ENCODE measurements at places on chromosomes 16 and 17. TPM values are rescaled to one million over a fixed set of nuclear protein-coding genes. Genes with fewer than 3 reads are reported as not detected.

- no peaks in the 10 kb centered on the region for H3K27me3 ChIP-seq
These were observed 23.0 kb downstream of the SUPT6H start for GRCh38 chr17:28684963-28685362.

GRCh38 chr17:4004517-4005295 lies 40.5 kb upstream of the ATP2A3 start:
- DNase-seq = peak; percentile 25
- no peaks in the 10 kb centered on the region for H3K27me3 ChIP-seq
- H3K36me3 ChIP-seq = peaks cover 44% of the 10 kb centered on the region
- no peak overlapping the region for H3K4me3 ChIP-seq

GRCh38 chr16:2082171-2082982 lies 34.6 kb downstream of the TSC2 start:
- no peak overlapping the region for H3K27ac ChIP-seq
- H3K36me3 ChIP-seq = peaks cover 91% of the 10 kb centered on the region
- H3K4me1 ChIP-seq = no peaks in the 10 kb centered on the region
- H3K4me3 ChIP-seq = no peak overlapping the region
- no peak for DNase-seq
- no peaks in the 10 kb centered on the region for H3K27me3 ChIP-seq

- H3K27ac ChIP-seq = no peak overlapping the region
- no peak overlapping the region for H3K4me3 ChIP-seq
- H3K27me3 ChIP-seq = no peaks in the 10 kb centered on the region
- H3K36me3 ChIP-seq = peaks cover 11% of the 10 kb centered on the region
These were observed 36.1 kb upstream of the CAPN15 start for GRCh38 chr16:491220-491919.

DNA sequence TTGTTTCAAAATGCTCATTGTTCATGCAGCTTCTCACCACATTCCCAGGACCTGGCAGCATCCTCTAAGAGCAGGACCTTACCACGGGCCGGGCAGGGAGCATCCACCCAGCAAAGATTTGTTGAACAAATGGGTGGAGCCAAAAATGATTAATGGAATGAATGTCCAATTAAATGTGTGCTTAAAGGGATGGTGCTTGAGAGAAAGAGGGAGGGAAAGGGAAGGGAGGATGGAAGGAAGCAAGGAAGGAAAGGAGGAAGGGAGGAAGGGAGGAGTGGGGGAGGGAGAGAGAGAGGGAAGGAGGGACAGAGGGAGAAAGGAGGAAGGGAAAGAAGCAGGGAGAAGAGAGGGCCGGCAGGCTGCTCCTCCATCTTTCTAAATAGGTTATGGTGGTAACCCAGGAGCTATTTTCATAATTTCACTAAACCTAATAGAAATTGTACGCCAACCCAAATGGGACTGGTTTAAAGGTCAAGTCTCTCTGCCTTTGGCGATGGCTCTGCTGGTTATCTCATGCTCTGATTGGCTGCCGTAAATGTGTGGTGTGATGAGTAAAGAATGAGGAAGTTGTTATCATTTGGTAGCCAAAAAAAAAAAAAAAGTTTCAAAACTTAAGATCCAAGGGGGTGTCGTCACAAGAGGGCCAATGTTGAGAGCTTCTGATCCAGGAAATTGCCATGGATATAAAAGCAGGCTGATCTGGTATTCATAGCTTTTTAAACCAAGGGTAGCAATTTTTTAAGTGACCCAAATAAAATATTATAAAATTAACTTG lies 126.7 kb upstream of the FOXF1 start:
- H3K4me3 ChIP-seq = no peak overlapping the region
- H3K4me1 ChIP-seq = peaks cover 65% of the 10 kb centered on the region
- DNase-seq = peak; percentile 68
- peak overlapping the region; percentile 75 for H3K27ac ChIP-seq
- no peaks in the 10 kb centered on the region for H3K36me3 ChIP-seq

DNA sequence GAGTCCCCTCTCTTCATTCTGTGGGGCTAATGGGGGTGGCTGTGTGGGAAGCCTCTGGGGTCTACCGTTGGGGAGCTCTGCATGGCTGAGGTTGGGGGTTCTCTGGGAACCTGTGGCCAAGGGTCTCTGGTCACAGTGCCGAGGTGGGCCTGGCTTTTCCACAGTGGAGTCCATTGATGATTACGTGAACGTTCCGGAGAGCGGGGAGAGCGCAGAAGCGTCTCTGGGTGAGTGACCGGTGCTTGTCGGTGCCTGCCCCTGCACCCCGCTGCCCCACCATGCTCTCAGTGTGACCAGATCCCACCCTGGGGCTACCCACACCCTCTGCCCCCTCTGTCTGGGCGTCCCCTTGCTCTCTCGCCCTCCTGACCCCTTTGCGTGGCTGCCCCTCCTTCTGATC lies 4.5 kb downstream of the LAT start:
- no peak for DNase-seq
- H3K27ac ChIP-seq = no peak overlapping the region
- no peak overlapping the region for H3K4me3 ChIP-seq
- no peaks in the 10 kb centered on the region for H3K4me1 ChIP-seq

The PRDM7 gene
- not detected for total RNA-seq

GRCh38 chr16:86831366-86831765 lies 253.0 kb downstream of the FOXL1 start:
- H3K36me3 ChIP-seq = no peaks in the 10 kb centered on the region
- peaks cover 37% of the 10 kb centered on the region for H3K4me1 ChIP-seq
- H3K27me3 ChIP-seq = no peaks in the 10 kb centered on the region

DNA sequence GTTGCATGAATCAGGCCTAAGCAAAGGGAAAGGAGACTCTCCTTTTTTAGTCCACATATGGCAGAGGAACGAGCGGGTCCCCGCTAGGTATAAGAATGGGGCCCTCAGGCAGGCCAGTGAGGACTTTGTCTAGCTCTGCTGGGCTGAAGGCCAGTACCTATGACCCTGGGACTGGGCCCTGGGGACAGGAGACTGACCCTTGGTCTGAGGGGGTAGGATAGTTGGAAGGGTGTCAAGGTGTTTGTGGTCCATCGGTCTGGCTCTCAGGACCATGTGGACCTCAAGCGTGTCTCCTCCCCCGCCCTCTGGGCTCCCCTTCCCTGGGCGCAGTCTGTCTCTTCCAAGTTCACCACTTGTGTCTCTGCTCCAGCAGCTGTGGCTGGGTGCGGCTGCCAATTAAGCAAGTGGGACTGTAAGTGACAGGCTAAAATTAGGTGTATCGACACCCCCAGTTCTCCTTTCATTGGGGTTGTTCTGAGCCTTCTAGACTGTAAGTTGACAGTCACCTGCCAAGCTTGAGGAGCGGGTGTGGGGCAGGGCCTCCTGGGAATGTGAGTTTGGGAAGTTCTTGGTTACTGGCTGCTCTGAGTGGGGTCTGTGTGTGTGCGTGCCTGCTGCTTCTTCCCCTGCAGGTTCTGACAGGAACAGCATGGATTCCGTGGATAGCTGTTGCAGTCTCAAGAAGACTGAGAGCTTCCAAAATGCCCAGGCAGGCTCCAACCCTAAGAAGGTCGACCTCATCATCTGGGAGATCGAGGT lies 24.5 kb downstream of the AKAP1 start:
- no peak overlapping the region for H3K4me3 ChIP-seq
- DNase-seq = no peak
- H3K4me1 ChIP-seq = peaks cover 25% of the 10 kb centered on the region

The BLMH gene
- total RNA-seq = 65.7 TPM

DNA sequence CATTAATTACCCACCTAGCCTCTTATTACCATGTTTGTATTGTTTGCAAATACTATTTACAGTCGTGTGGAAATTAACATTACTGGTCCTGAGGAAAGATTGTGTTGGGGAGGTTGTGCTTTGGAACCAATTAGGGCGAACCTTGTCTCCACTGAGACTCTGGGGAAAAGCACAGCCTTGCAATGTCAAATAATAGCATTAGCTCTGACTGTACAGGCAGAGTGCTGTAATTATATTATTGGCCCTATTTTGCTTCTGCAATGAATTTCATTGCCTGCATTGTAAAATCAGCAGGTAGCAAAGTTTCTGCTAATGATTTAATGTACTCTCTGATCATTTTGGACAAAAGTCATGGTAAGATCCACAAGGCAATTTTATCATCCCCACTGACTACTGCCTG lies 97.0 kb downstream of the WWOX start:
- no peaks in the 10 kb centered on the region for H3K36me3 ChIP-seq
- no peak overlapping the region for H3K4me3 ChIP-seq
- no peak overlapping the region for H3K27ac ChIP-seq
- no peaks in the 10 kb centered on the region for H3K4me1 ChIP-seq

DNA sequence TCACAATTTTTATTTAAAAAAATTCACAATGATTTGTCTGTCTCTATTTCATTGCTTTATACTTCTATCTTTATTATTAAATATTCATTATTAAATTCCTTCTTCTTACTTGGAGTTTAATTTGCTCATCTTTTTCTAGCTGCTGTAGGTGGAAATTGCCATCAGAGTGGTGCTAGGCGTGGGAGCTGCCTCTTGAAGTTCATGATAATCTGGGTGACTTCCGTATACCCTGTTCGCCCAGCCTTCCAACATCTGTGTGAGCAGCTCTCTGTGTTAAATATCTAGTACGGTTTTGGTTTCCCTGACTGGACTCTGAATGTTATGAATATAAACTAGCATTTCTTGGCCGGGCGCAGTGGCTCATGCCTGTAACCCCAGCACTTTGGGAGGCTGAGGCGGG lies 84.0 kb upstream of the RPH3AL start:
- H3K4me1 ChIP-seq = no peaks in the 10 kb centered on the region
- no peak for DNase-seq
- no peak overlapping the region for H3K4me3 ChIP-seq
- H3K27me3 ChIP-seq = no peaks in the 10 kb centered on the region

GRCh38 chr16:142405-142967 lies 4.0 kb upstream of the NPRL3 start:
- H3K4me1 ChIP-seq = no peaks in the 10 kb centered on the region
- DNase-seq = no peak
- no peak overlapping the region for H3K27ac ChIP-seq
- H3K4me3 ChIP-seq = no peak overlapping the region

The PLLP gene
- not detected for total RNA-seq

The CASKIN1 gene
- total RNA-seq = not detected

The IRX6 gene
- total RNA-seq = not detected

DNA sequence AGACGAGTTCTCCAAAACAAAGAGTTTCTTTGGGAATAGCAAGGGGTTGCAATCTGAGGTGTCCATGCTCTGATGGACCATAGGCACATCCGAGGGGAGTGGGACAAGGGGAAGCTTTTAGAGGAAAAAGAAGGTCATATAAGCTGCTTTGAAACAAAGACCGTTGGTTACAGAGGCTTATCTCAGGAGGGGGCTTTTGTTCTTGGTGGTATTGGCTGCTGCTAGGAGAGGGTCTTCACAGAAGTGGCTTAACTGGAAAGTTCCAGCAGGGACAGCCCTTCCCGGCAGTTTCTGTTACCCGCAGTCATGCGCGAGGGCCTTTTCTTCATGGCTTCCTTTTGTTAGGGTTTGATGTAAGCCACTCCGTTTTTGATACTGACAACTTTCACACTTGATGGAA lies 76.0 kb downstream of the RAP1GAP2 start:
- no peaks in the 10 kb centered on the region for H3K4me1 ChIP-seq
- DNase-seq = no peak
- no peak overlapping the region for H3K27ac ChIP-seq
- no peak overlapping the region for H3K4me3 ChIP-seq
- no peaks in the 10 kb centered on the region for H3K27me3 ChIP-seq

The KCNAB3 gene
- 0.45 TPM for total RNA-seq

DNA sequence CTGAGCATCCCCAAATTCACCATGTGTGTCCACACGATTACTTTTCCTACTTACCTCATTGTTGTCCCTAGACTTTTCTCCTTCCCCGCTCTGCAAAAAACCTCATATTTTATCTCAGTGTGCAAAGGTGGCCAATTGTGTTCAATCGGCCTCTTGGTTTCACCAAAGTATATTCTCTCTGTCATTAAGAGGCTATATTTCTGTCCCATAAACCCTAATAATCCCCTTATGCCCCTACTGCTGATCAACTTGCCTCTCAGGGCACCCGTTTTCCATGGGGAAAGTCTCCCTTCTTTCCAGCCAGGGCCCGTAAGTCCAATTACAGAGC lies 11.6 kb downstream of the CES2 start:
- no peak overlapping the region for H3K27ac ChIP-seq
- no peak for DNase-seq
- H3K4me3 ChIP-seq = no peak overlapping the region

GRCh38 chr17:60065136-60065535 lies 13.6 kb downstream of the HEATR6 start:
- H3K4me1 ChIP-seq = peaks cover 15% of the 10 kb centered on the region
- no peak overlapping the region for H3K4me3 ChIP-seq
- no peak overlapping the region for H3K27ac ChIP-seq
- H3K27me3 ChIP-seq = no peaks in the 10 kb centered on the region
- H3K36me3 ChIP-seq = peaks cover 89% of the 10 kb centered on the region

The TNRC6C gene
- total RNA-seq = 4.6 TPM

- peaks cover 14% of the 10 kb centered on the region for H3K4me1 ChIP-seq
- H3K36me3 ChIP-seq = peaks cover 15% of the 10 kb centered on the region
- DNase-seq = no peak
These were observed 5.6 kb downstream of the MOSMO start for GRCh38 chr16:22013486-22013885.

DNA sequence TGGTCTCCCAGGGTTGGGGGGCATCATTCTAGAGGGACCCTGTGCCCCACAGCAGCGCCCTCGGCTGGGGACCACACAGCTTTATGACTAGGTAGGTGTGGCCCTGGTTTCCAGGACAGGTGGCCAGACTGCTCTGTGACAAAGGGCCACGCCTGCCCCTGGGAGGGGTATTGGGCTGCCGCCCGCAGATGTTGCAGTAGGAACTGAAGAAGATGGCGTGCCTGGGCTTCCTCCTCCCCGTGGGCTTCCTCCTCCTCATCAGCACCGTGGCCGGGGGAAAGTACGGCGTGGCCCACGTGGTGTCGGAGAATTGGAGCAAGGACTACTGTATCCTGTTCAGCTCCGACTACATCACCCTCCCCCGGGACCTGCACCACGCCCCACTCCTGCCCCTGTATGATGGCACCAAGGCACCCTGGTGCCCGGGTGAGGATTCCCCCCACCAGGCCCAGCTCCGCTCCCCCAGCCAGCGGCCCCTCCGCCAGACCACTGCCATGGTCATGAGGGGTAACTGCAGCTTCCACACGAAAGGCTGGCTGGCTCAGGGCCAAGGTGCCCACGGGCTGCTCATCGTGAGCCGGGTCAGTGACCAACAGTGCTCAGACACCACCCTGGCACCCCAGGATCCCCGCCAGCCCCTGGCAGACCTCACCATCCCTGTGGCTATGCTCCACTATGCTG lies at the start of gene SPPL2C:
SPPL2C (plus strand) TSS at position 187 of the 681 bp plus-strand sequence; CDS start at position 213, 26 bp downstream.
- H3K27ac ChIP-seq = no peak within 1 kb of the TSS
- no peaks in the 10 kb centered on the region for H3K4me1 ChIP-seq
- H3K4me3 ChIP-seq = no peak within 1 kb of the TSS

DNA sequence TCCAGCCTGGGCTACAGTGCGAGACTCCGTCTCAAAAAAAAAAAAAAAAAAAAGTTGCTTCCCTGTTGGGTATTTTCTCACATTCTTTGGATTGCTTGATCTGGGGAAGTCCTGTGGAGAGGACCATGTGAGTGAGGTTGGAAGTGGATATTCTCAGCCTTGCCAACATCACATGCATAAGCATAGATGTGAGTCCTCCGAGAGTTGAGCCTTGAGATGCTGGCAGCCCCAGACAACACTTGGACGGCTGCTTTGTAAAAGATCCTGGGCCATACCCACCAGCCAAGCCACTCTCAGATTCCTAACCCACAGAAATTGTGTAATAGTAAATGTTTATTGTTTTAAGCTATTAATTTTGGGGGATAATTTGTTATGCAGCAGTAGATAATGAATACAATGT lies 1570.0 kb upstream of the GOT2 start:
- no peak overlapping the region for H3K4me3 ChIP-seq
- H3K4me1 ChIP-seq = no peaks in the 10 kb centered on the region
- no peak for DNase-seq
- H3K36me3 ChIP-seq = no peaks in the 10 kb centered on the region
- no peak overlapping the region for H3K27ac ChIP-seq

- H3K27ac ChIP-seq = no peak overlapping the region
- H3K4me3 ChIP-seq = no peak overlapping the region
- no peaks in the 10 kb centered on the region for H3K27me3 ChIP-seq
- peaks cover 29% of the 10 kb centered on the region for H3K4me1 ChIP-seq
- DNase-seq = no peak
These were observed 9.8 kb upstream of the JUP start for GRCh38 chr17:41796121-41796895.

Data from SJSA1 (cell line).